ENCODE measurements at places on chromosomes 1 and 21.
A peak's percentile ranks its signal among the peaks of the same experiment; 100 is the strongest.

DNA sequence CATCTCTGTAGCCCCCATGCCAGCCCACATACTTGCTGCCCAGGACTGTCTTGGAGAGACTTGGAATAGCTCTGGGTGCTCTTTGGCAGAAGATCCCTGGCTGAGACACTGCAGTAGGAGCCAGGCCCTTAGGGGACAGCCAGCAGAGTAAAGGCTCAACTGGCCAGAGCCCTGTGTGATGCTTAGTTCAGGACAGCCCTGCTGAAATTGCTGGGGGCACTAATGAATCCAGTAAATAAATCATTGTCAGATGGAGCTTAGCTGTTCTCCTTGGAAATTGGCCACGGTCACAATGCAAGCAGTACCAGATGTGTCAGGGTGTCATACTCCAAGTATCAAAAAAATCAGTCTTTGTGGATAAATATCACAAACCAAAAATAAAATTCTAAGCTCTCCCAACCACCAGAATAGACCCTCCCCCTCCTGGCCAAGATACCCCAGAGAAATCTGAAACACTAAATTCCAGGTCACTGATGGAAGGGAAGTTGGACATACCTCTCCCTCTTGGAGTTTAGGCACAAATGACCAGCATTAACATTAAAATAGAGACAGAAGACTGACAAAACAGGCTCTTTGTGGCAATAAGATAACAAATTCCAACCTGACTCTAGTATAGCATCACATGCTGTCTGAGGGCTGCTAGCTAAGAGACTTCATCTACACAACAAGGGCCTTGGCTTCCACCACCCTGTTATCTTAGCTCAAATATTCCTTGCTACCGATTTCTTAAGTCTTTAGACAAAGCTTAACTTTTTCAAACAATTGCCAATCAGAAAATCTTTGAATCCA lies 83.2 kb upstream of the DNAH14 start:
- DNase-seq, result no peak

GRCh38 chr1:198647055-198647454 lies 8.2 kb downstream of the PTPRC start:
- no peak for DNase-seq

DNA sequence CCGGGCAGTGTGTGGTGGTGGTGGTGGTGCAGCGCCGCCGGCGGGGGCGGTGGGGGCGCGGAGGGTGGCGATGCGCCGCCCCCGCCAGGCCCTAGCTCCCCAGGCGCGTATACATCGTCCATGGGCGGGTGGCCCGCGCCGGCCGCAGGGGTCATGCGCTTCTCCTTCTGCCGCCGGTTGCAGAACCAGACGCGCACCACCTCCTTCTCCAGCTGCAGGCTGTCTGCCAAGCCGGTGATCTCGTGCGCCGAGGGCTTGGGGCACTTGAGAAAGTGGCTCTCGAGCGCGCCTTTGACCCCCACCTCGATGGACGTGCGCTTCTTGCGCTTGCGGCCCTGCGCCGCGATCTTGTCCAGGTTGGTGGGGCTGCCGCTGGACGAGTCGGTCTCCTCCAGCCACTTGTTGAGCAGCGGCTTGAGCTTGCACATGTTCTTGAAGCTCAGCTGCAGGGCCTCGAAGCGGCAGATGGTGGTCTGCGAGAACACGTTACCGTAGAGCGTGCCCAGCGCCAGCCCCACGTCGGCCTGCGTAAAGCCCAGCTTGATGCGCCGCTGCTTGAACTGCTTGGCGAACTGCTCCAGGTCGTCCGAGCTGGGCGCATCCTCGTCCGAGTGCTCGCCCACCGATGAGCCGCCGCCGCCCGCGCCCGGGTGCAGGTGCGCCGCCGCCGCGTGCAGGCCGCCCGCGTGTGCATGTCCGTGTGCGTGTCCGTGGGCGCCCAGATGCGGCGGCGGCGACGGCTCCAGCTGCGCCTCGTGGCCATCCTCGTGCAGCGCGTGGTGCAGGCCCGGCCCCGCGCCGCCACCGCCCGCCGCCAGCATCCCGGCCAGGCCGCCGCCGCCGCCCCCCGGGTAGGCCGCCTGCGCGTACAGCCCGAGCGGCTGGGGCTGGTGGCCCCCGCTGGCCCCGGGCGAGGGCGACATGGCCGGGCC lies 926 bp downstream of the POU3F1 start:
- DNase-seq, result no peak

DNA sequence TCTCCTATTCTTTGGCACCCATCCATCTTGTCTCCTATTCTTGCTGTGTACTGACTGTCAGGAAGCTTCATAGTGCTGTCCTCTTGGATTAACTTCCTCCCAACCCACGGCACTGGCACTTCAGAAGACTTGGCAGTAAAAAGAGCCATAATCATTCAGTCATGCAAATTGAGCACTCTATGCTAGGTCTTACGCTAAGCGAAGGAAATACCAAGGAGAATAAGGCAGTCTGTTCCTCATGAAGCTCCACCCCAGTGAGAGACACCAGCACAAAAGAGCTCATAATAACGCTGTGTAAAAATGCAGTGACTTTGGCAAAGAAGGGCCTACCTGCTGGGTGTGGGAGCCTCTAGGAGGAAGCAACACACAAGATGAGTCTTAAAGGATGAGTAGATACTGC lies 67.1 kb downstream of the GFI1 start:
- DNase-seq, result no peak

DNA sequence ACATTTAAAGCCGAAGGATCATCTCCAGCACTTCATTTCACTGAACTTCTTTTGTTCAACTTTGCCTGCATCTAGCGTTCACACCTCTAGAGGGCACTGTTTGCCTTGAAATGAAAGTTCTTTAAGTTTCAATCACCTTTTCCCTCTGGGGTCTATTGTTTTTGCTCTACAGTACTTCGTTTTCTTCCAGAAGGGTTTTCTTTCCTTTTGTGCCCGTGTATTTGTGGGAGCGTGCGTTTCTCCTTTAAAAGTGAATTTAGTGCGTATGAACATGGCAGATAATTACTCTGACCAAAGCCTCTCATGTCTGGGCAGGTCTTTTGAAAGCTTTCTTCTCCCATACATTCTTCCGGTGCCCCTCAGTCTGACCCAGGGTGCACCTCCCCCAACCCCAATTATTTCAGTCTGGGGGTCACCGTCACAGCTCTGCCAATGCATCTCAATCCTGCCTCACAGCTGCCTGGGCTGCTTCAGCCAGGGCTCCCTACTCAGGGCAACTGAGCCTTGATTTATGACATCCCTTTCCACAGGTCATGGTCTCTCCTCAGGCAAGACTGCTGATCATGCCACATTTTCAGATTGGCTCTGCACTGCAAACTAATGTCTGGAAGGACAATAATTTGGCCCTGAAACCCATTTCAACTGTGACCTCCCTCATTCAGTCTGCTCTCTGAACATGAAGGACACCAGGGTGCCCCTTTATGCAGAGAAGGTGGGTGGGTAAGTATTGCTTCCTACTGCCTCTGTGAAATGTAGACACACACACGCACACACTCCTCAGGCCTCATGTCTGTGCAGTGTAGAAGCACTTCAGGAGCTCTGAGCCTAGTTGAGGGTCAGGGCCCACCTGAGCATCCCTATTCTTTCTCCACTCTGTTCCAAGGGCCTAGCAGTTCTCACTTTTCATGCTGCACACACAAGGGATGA lies 88.6 kb downstream of the NUF2 start:
- DNase-seq, result peak; percentile 0

GRCh38 chr1:93178418-93178817 lies 1.8 kb downstream of the TMED5 start:
- DNase-seq, result no peak

GRCh38 chr1:24481101-24481500 lies 21.5 kb upstream of the RCAN3 start:
- DNase-seq, result peak; percentile 77

DNA sequence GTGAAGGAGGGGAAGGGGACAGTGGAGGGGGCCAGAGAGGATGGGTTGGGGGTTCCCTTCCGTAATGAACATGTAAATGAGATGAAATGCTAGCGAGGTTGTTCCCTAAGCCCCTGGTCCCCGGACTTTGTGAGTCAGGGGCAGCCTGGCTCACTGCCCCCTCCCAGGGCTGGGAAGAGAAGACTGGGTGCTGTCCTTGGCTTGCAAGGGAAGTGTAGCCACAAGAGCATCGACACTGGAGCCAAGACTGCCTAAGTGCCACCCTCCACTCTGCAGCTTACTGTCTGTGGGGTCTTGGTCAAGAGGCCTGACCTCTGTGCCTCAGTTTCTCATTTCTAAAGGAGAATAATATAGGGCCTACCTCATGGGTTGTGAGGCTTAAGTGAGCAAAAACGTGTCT lies 483 bp downstream of the PEAR1 start:
- DNase-seq, result no peak

DNA sequence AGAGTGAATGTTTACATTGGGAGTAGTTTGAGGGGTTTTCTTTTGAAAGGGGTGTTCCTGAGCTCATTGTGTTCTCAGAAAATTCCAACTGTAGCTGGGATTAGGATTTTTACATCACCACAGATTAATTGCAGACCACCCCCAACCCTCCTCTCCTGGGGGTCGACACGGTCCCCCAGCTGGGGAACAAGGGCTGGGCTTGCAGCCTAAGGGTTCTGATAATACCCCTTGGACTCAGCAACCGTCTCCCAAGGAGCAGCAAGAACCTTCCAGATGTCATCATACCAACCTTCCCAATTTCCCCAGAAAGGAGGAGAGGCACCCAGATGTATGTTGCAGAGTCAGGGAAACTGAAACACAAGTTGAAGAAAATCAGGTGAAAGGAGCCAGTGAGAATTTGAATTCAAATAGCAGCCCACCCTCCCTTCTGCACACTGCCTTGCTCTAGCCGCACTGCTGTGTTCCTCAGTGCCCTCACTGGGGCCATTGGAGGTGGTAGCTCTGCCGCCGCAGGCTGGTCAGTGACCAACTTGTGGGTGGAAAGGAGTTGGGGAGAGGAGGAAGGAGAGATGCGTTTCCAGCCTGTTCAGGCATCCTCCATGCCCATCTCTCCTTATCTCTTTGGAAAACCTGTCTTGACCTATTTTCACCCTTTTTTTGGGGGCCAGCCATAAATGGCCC lies 14.7 kb upstream of the IGFN1 start:
- DNase-seq, result no peak

GRCh38 chr21:28066596-28067387 lies 925.9 kb downstream of the LTN1 start:
- DNase-seq, result no peak

- no peak for DNase-seq
These were observed 7.5 kb upstream of the TOMM20 start for GRCh38 chr1:235136111-235136510.

GRCh38 chr1:210298936-210299335 lies 29.8 kb upstream of the HHAT start:
- no peak for DNase-seq

GRCh38 chr1:43206600-43207228 lies 34.6 kb downstream of the CFAP57 start:
- DNase-seq, result no peak

DNA sequence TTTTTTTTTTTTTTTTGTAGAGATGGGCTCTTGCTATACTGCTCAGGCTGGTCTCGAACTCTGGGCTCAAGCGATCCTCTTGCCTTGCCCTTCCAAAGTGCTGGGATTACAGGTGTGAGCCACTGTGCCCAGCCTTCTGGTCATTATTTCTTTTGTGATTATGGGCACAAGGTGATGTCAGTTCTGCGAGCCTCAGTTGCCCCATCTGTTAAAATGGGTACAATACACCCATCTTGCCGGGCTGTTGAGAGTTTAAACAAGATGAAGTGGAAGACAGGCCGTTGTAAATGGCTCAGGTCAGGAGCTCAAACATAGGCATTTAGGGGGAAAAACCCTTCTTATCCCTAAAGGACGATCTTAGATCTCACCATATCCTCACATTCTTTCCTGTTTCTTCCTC lies 53.7 kb upstream of the WNT4 start:
- DNase-seq, result no peak

DNA sequence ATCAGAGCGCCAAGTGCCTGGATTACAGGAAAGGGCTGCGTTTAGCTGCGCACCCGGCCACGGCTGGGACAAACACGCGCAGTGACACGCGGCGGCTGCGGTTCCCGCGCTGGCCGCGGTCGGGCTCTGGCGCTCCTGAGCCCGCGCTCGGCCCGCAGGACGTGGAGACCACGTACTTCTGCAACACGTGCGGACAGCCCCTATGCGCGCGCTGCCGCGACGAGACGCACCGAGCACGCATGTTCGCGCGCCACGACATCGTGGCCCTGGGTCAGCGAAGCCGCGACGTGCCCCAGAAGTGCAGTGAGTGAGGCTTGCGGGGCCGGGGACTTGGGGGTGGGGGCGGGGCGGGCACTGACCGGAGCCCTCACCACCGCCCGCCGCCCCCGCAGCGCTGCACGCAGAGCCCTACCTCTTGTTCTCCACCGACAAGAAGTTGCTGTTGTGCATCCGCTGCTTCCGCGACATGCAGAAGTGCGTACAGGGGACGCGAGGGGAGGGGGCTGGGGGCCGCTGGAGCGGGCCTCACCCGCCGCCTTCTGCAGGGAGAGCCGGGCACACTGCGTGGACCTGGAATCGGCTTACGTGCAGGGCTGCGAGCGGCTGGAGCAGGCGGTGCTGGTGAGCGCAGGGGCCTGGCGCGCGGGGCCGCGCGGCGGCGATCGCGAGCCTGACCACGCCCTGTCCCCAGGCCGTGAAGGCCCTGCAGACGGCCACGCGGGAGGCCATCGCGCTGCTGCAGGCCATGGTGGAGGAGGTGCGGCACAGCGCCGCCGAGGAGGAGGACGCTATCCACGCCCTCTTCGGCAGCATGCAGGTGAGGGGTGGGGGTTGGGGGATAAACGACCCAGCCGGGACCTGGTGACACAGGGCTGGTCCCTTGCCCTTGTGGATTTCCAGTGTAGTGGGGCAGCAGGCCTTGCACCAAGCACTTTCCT lies 3.1 kb downstream of the RNF207 start:
- no peak for DNase-seq

- peak; percentile 65 for DNase-seq
These were observed at the start of gene AMIGO1 for GRCh38 chr1:109509176-109510134. Gene AMIGO1, minus strand, starts transcription at chr1:109509727. Its CDS starts 815 bp downstream, at chr1:109508912.

GRCh38 chr1:48776393-48777218 lies at the start of gene BEND5:
Gene BEND5, minus strand, starts transcription at chr1:48776891. Its CDS starts 60 bp downstream, at chr1:48776831.
- DNase-seq, result peak; percentile 41

- DNase-seq, result peak; percentile 30
These were observed 156.6 kb downstream of the GREM2 start for GRCh38 chr1:240455228-240455821.

All from CD4-positive, alpha-beta memory T cell (primary cell).